ENCODE measurements at places on chromosomes 6 and 20. TPM values are rescaled to one million over a fixed set of nuclear protein-coding genes. Genes with fewer than 3 reads are reported as not detected.

PRR18 gene
- 0.19 TPM for polyA plus RNA-seq

DNA sequence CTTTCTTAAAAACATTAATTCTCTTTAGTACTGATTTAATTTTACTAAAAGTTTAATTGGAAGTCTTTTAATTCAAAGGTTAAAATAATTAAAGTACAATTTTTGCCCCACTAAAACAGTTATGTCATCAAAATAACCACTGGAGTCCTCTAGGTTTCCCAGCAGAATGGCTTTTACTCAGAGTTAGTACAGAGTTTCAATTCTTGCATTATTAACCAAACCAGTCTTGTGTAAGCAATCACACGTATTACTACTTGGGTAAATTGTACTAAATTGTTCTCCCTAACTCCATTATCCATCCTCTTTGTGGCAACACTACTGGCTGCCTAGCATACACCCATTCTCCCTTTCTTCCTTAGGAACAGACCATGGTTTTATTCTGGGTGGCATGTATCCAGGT, 36.9 kb downstream of the CDK19 start:
- DNase-seq = no peak

DNA sequence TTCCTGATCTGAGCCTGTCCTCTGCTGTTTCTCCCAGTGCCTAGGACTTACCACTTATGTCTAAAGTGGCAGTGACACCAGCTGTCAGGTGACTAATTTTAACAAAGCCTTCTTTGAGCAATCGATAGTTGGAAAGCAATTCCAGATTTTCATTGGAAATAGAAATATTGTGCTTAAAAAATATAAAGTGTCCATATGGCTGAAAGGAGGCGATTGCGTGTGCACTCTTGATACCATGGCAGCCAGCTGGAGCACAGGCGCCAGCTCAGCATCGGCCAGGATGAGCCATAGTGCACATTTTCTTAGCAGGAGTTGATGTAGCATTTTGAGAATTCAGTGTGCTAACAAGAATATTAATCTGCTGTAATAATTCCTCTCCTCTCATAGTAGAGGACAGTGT, 70.0 kb downstream of the LRRC1 start:
- no peak for DNase-seq

ADGRB3 gene
- 3.0 TPM for polyA plus RNA-seq

Measured in left renal pelvis (tissue), 4 donors.